Mesothelial cell of epicardium (in vitro differentiated cells): ENCODE measurements at places on chromosomes 5 and 9. TPM values are rescaled to one million over a fixed set of nuclear protein-coding genes. Genes with fewer than 3 reads are reported as not detected.

The SRA1 gene
- 34.9 to 37.5 TPM (median 37.0 TPM) in 3 replicates for total RNA-seq

The CA9 gene
- total RNA-seq = 1.1 to 2.3 TPM (median 1.7 TPM) in 3 replicates

The FRRS1L gene
- 12.4 to 14.6 TPM (median 14.4 TPM) in 3 replicates for total RNA-seq

The PLAA gene
- total RNA-seq = 33.1 to 38.3 TPM (median 34.4 TPM) in 3 replicates

The SUSD3 gene
- total RNA-seq = 2.4 to 3.2 TPM (median 3.1 TPM) in 3 replicates

The ADAMTS12 gene
- 13.5 to 14.0 TPM (median 13.9 TPM) in 3 replicates for total RNA-seq

The IL3 gene
- not detected in 3 replicates for total RNA-seq

The TXNDC8 gene
- not detected in 3 replicates for total RNA-seq

The OR1N2 gene
- not detected in 3 replicates for total RNA-seq

The ALDH1A1 gene
- 10.1 to 11.3 TPM (median 10.9 TPM) in 3 replicates for total RNA-seq

The C5orf63 gene
- 2.0 to 2.3 TPM (median 2.2 TPM) in 3 replicates for total RNA-seq

The RFESD gene
- 3.4 to 4.2 TPM (median 3.5 TPM) in 3 replicates for total RNA-seq

The SMIM23 gene
- not detected in 3 replicates for total RNA-seq

The RGMB gene
- total RNA-seq = 11.0 to 11.8 TPM (median 11.1 TPM) in 3 replicates

- DNase-seq = no peak
Measured at GRCh38 chr9:124623966-124624734, 117.0 kb upstream of the NR5A1 start.

DNA sequence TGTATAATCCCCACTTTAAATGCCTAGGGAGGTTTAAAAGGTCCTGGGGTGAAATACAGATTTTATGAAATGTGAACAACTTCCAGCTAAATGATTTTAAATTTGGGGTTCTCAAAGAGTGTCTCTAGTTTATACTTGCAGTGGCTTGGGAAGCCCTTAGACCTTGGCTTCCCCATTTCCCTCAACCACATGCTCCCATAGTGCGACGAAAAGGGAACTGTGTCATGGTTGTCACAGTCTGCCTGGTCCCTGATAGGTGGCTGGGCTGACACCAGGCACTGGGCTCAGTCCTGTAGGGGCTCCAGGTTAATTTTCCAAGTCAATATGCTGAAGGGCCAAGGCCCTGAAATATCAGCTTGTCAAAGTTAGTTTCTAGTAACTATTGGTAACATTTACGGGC is 10.4 kb upstream of the CXCL14 start:
- no peak for DNase-seq

- DNase-seq = no peak
Measured at GRCh38 chr5:41334221-41334620, 120.9 kb upstream of the C6 start.

- no peak for DNase-seq
Measured at GRCh38 chr9:69578026-69578425, 94.1 kb downstream of the APBA1 start.

- no peak for DNase-seq
Measured at GRCh38 chr5:157827423-157827822, 31.5 kb downstream of the CLINT1 start.

DNA sequence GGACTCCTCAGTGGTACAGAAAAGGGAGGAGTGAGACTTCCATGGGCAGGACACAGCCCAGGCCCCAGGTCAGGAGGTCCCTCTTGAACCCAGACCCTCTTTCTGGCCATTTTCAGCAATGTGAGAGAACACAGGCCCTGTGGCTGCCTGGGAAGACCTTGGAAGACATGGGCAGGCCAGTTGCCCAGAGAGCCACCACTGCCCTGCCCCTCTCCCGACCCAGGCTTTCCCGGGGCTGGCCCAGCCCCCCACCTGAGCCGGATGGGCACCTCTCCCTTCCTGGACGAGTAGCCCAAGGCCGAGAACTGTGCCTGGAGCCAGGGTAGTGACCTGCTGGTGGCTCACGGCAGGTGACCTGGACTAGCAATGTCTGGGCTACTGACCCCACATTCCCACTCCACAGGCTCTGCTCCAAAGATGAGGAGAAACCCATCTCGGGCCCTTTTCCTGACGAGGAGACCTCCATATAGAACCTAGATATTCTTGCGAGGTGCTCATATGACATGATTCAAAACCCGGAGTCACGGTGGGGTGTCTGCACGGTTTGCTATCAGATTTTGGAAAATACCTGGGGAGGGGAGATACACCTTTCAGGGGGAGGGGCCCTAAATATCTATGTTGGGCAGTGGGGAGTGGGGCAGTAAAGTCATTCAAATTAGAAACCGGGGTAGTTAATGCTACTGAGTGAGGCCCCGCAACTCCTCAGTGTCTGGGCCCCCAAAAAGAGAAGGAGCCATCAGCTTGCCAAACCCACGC is 59.4 kb downstream of the ZNF354C start:
- no peak for DNase-seq

- DNase-seq = no peak
Measured at GRCh38 chr9:73210886-73211666, 59.4 kb downstream of the ANXA1 start.

- no peak for DNase-seq
Measured at GRCh38 chr5:177435847-177436536, 9.5 kb downstream of the GRK6 start.

- no peak for DNase-seq
Measured at GRCh38 chr9:6566409-6567139, 79.0 kb downstream of the GLDC start.

- no peak for DNase-seq
Measured at GRCh38 chr5:33148076-33148513, 292.7 kb upstream of the TARS1 start.

DNA sequence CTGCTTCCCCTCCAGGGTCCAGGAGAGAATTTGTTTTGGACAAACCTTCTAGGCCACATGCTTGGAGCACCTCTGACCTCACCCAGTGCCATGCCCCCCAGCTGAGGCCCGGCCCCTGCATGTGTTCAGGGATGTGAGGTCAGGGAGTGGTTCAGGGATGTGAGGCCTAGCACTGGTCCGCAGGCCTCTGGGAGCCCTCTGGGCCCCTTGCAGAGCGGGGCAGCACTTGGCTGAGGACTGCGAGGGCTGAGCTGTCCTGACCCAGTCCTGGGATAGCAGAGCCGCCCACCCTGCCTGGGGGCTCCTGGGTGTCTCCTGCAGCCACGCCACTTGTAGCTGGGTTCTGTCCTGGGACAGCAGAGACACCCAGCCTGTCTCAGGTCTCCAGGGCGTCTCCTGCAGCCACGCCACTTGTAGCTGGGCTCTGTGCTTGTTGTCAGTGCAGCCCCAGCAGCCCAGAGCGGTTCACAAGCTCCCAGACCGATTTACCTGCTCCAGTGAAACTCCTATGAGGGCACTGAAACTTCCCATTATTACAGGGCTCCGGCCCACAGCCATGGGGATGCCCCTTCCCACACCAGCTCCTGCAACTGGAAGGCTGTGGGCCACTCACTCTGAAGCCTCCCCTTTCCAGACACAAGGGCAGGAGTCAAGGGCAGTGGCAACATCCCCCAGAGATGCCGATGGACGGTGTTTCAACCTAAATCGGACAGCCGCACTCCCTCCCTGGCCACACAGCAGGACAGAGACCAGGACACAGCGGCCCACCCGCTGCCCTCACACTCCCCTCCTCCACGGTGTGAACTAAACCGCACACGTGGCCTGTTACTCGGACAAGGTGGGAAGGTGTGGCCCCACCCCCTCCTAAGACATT is 5.4 kb upstream of the CEP72 start:
- peak; percentile 27 for DNase-seq

GRCh38 chr5:115809946-115810345 is 6.5 kb downstream of the CDO1 start:
- DNase-seq = no peak

- peak; percentile 25 for DNase-seq
Measured at GRCh38 chr9:135526089-135526729, 5.0 kb downstream of the LCN1 start.

DNA sequence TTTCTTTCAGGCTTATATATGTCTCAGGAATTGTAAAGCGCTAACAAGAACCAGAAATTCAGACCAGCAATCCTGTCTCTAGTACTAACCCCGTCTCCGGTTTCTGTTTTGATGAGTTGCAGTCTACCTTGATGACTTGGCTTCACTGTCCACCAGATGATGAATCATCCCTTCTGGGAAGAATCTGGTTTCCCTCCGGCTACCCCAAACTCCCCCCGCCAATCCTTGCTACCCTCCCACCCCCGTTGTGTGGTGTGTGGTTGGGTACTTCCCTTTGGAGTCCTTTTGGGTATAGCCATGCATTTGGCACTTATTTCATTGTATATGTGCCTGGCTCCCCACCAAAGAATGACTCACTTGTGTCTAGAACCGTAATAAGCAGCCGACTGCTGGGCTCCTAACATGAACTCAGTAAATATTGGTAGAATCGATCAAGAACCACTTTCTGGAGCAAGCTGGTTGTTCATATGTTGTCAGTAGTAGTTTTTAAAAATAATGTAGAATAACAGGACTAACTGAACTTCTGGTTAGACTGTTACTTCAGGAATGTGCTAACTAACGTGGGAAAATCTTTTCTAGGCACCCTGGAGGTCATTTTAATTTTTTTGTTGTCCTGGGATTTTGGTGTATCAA is 8.3 kb upstream of the TGFBI start:
- DNase-seq = no peak

DNA sequence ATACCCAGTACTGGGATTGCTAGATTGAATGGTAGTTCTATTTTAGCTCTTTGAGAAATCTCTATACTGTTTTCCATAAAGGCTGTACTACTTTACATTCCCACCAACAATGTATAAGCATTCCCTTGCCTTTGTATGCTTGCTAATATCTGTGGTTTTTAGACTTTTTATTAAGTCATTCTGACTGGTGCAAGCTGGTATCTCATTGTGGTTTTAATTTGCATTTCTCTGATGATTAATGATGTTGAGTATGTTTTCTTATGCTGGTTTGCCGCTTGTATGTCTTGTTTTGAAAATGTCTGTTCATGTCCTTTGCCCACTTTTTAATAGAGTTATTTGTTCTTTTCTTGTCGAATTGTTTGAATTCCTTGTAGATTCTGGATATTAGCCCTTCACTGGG is 512.7 kb upstream of the PAPPA start:
- DNase-seq = no peak

DNA sequence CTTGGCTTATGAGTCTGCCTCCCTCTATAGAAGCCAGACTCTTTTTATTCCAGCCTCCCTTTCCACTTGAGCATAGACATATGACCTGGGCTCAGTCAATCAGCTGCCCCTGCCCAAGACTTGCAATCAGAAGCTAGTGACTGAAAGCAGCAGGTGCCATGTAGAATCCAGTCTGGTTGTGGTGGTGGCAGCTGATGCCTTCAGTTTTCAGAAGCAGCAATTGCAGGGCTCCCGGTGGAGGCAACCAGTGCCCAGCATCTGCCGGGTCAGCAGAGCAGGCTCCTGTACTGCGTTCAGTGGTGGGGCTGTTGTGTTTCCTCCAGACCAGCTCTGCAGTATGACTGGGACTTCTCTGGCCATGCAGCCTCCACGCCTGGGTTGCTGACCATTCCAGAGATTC is 53.9 kb upstream of the PALM2AKAP2 start:
- no peak for DNase-seq

DNA sequence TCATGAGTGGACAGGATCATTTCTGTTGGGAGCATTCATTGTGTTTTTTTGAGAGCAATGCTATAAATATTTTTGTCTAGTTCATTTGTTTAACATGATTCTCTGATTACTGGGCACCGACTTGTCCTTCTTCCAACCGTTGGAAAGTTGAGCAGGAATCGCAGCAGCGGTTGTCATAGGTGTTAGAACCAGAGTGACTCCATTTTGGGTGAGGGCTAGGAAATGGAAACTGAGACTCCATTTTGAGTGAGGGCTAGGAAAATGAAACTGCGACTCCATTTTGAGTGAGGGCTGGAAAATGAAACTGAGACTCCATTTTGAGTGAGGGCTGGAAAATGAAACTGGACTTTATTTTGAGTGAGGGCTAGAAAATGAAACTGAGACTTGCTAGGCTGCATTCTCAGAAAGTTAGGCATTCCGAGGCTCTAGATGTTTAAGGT is 100.6 kb downstream of the ICE1 start:
- no peak for DNase-seq

DNA sequence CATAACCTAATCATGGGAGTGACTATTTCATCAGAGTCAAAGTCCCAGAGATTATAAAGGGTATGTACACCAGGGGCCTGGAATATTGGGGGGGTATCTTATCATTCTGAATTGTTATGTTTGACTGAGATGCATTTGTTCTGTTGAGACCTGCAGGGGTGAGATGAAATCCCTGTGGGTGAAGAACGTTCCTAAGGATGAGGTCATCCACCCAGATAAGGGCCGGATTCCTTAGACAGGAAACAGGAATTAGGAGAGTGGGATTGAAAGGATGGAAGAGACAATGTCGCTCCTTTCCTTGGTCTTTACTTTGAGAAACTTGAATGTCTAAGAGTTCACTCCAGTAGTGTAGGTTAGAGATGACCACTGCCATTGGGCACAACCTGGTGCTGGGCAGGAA is 54.7 kb downstream of the GAS1 start:
- DNase-seq = no peak

GRCh38 chr9:71748280-71748743 is 20.0 kb downstream of the CEMIP2 start:
- DNase-seq = no peak

GRCh38 chr5:180006141-180006540 is 65.4 kb downstream of the RNF130 start:
- DNase-seq = no peak

- no peak for DNase-seq
Measured at GRCh38 chr5:82806513-82806912, 270.7 kb downstream of the TMEM167A start.

DNA sequence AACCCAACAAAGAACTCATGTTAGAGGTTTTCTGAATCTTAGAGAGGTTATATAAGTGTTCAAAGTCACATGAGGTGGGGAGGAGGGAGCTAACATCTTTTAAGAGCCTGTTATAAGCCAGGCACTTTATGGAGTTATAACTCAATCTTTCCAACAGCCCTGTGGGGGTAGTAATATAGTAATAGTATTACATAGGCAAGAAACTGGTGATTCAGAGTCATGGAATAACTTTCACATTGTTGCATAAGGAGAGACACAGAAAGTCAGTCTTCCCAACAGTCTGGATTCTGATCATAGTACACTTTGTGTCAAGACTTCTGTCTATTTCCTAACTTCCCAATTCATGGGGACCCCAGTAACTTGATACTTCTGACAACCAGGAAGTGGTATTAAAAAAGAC is 89.2 kb downstream of the ACER2 start:
- DNase-seq = no peak

DNA sequence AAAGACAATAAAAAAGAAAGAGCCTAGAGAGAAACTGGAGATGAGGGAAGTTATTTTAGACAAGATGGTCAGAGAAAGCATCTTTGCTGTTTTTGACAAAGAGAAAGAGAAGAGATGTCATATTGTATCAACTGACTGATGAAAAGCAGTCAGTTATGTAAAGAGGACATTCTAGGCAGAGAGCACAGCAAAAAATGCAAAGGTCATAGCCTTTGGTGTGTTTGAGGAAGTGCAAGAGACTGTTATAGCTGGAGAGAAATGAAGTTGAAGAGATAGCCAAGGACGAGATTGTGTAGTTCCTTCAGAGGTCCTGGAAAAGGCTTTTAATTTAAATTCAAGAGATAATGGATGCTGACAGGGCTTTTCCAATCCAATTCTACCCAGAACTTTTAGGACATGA is 342.4 kb downstream of the RASEF start:
- DNase-seq = no peak
